ENCODE measurements at places on chromosomes 1 and 21. TPM values are rescaled to one million over a fixed set of nuclear protein-coding genes. Genes with fewer than 3 reads are reported as not detected.
A peak's percentile ranks its signal among the peaks of the same experiment; 100 is the strongest.

Gene CFH
- total RNA-seq, result 6.5 TPM

DNA sequence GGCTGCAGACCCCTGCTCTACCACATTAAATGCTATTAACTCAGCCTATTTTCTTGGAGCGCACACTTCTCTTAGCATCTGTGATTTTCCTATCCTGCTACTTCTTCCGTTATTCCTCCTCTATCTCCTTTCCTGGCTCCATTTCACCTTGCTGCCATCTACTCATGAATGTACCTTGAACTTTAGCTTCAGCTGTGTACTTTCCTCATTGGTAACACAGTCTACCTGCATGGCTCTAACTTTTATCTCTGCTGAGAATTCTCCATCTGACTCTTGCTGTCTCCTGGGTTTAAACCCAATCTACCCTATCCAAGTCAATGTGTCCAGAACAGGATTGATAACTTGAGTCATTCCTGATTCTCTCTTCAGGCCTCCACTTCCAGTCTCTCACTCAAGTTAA is 67.6 kb upstream of the MCOLN3 start:
- no peak for DNase-seq

- DNase-seq, result peak; percentile 6
Observed at GRCh38 chr21:17793246-17794123, 25.7 kb downstream of the C21orf91 start.

GRCh38 chr21:29501451-29501850 is 202.7 kb downstream of the BACH1 start:
- DNase-seq, result no peak

GRCh38 chr1:172071746-172072145 is 230.4 kb downstream of the DNM3 start:
- no peak for DNase-seq

Gene LCE1F
- not detected for total RNA-seq

- no peak for DNase-seq
Observed at GRCh38 chr1:154730986-154731489, 123.1 kb upstream of the ADAR start.

Gene MYOG
- not detected for total RNA-seq

DNA sequence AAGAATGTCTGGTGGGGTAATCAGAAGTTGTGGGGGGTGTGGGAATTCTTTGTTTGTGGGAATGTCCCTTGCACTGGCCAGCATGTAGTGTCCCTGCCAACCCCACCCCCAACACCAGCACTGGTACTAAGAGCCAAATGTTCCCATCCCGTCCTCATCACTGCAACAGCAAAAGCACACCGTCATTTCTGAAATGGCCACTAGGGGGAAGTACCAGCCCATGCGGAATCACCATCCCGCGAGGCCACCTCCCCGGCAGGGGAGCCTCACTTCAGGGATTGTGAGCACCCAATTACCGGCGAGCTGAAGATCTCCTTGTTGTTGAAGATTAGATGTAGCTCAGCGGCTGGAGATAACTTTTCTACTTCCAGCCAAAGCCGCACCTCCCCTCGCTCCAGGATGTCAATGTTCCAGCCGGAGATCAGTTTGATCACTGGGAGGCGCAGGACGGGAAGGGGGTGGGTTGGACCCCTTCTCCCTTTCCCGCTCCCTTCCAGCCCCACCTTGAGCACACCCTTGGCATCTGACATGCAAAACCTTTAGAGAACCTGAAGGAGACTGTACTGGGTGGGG is 41.0 kb downstream of the MYOM3 start:
- peak; percentile 58 for DNase-seq

DNA sequence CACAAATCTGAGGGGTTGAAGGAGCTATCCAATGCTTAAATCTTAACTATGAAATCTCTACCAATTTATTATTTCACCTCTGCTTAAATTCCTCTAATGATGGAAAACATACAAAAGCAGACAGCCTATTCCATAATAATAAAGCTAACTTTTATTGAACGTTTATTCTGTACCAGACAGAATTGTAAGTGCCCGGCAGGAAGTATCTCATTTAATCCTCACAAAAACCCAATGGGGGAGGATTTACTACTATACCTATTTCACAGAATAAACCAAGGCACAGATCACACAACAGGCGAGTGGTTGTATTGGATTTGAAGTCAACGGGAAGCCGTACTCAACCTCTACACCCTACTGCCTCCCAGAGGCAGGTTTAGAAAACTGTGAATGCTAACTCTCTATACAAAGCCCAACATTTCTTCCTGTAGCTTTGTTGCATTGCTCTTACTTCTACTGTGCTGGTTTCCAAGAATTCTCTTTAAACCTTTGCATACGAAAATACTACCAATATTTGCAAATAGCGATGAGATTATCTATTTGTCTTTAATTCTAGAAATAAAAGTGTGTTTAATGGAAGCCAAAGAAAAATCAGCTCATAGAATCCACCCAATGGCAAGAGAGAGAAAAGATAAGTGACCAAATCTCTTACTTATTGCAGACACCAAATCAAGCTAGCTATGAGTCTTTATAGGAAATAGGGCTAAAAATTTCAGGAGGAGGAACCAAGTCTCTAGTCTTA is 33.5 kb upstream of the C1orf53 start:
- DNase-seq, result peak; percentile 58

GRCh38 chr1:52403566-52404115 is 582 bp downstream of the ORC1 start:
- DNase-seq, result no peak

DNA sequence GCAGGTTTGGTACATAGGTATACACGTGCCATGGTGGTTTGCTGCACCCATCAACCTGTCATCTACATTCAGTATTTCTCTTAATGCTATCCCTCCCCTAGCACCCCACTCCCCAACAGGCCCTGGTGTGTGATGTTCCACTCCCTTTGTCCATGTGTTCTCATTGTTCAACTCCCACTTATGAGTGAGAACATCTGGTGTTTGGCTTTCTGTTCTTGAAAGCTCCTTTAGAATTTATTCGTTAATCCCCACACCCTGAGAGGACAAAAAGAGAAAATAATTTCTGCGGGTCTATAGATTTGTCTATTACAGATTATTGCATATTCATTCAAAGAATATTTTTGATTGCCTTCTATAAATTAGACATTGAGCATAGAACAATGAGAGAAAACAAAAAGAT is 455.5 kb downstream of the PLPP3 start:
- no peak for DNase-seq

- DNase-seq, result no peak
Observed at GRCh38 chr21:26534517-26534916, 38.6 kb downstream of the CYYR1 start.

DNA sequence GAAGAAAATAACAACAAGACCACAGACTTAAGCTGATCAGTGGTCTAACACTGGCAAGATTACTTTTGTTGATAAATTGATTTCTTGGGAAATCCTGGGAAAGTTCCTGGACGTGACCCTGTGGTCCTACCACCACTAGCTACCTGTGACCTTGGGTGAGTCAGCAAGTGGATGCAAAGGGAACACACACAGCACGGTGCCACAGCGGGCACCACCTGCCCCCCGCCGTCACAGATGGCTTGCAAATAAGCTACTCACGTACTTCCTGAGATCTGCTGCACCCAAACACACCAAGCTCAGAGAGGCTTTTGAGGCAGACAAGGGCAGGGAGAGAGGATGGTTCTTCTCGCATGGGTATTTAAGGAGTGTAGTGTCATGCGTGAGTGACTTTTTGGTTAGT is 12.7 kb downstream of the CFAP298 start:
- DNase-seq, result no peak

Gene PIK3R3
- 16.3 TPM for total RNA-seq

Gene ANXA9
- total RNA-seq, result not detected

Gene PTPN22
- total RNA-seq, result 0.26 TPM

GRCh38 chr1:58727364-58727763 is 27.5 kb upstream of the MYSM1 start:
- DNase-seq, result peak; percentile 62

DNA sequence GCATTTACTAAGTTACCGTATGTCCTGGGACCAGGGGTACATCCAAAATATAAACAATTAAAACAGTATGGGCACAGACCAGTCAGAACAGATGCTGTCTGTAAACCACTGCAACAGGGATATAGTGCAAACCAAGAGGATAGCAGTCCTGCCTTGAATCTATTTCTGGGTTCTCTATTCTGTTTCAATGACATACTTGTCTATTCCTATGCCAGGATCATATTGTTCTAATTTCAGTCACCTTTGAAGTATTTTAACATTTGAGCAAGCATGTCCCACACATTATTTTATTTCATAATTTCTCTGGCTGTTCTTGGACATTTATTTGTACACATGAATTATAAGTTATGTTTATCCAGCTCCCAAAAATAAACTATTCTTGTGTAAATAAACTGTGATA is 28.2 kb upstream of the SYDE2 start:
- DNase-seq, result no peak

DNA sequence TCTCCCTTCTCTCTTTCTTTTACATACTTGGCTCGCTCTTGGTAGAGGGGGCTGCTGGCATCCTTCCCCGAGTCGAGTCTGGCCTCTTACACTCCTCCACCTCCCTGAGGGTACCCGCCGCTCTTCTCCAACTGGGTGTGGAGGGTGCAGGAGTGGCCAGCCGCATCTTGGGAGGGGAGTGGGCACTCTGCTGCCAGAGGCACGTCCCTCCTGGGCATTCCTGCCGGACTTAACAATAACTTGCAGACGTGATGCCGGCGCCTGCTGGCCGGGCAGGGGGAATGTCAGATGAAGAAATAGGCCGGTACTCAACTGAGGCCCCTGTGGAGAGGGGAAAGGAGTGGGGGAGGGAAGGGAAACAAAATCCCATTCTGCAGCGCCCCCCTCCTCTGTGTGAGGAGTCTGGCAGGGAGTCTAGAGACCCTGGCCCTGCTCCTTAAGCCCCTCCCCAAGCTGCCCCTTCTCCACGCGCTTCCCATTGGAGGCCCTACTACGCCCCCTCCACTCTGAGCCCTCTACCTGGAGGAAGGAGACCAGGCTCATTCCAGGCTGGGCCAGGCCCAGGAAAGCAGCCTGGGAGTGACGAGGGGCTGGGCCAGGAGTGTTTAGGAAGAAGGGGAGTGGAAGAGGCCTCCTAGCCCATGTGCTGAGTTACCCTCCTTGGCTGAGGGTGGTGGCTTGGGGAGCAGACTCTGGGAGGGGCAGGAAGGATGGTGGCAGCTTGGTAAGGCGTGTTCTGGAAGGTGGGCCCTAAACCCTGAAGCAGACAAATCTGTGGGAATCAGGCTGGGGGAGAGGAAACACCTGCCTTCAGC is 1.8 kb downstream of the ATP2B4 start:
- peak; percentile 55 for DNase-seq

- no peak for DNase-seq
Observed at GRCh38 chr1:117892512-117892911, 36.9 kb downstream of the GDAP2 start.

GRCh38 chr21:34765619-34766018 is 96.8 kb downstream of the CLIC6 start:
- no peak for DNase-seq

GRCh38 chr1:90730243-90731022 is 13.3 kb upstream of the BARHL2 start:
- DNase-seq, result no peak

Gene CDK18
- total RNA-seq, result 0.39 TPM

GRCh38 chr1:8139383-8139782 is 113.3 kb upstream of the ERRFI1 start:
- DNase-seq, result no peak

Gene ZSWIM5
- total RNA-seq, result 3.7 TPM

Gene MMP23B
- 0.25 TPM for total RNA-seq

- peak; percentile 94 for DNase-seq
Observed at GRCh38 chr1:63731117-63732043, 42.4 kb upstream of the ROR1 start.

Gene OR2L13
- total RNA-seq, result not detected

DNA sequence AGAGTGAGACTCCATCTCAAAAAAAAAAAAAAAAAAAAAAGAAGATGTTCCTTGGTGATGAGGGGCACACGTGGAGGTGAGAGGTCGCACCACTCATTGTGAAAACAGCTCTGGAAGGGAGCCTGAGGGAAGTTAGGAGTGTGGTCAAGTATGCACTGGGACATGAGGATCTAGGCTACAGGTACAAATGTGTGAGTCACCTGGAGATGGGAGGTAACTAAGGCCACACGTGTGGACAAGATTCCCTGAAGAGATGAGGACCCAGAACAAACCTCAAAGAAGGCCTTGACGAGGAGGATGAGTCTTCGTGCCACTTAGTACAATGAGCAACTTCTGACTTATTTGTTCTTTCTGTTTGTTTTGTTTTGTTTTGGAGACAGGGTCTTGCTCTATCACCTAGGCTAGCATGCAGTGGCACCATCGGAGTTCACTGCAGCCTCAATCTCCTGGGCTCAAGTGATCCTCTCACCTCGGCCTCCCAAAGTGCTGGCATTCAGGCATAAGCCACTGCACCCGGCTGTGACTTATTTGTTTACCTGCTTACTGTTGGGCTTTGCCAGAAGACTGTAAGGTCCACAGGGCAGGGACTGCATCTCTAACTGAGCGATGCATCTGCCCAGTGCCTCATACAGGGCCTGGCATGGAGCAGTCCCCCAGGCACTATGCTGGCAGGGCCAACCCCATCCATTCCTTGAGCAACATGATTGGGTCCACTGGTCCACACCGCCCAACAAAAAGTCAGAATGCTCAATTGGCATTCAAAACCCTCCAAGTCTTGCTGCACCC is 6.4 kb downstream of the ASAP3 start:
- DNase-seq, result no peak

Gene COX20
- 10.0 TPM for total RNA-seq

Gene CCSAP
- total RNA-seq, result 3.4 TPM

Gene G0S2
- total RNA-seq, result 1.2 TPM

Gene ZBTB40
- 8.1 TPM for total RNA-seq

DNA sequence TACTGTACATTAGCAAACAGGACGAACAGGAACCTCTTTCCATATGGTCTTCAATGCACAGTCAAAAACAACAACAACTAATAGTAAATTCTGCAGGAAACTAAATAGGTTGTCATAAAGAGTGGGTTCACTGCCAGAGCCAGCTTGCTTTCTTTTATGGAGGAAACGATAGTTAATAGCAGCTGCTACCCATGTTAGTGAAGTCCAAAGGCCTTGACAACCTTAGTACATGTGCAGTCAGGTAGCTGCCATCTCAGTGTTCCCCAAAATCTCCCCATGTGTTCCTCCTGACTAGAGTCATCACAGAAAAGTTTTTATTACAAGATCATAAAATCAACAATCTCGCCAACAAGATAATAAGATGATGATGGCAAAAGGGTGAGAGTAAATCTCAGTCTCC is 16.6 kb upstream of the ADORA3 start:
- no peak for DNase-seq

GRCh38 chr1:1430114-1430982 is 5.1 kb upstream of the VWA1 start:
- DNase-seq, result peak; percentile 93

DNA sequence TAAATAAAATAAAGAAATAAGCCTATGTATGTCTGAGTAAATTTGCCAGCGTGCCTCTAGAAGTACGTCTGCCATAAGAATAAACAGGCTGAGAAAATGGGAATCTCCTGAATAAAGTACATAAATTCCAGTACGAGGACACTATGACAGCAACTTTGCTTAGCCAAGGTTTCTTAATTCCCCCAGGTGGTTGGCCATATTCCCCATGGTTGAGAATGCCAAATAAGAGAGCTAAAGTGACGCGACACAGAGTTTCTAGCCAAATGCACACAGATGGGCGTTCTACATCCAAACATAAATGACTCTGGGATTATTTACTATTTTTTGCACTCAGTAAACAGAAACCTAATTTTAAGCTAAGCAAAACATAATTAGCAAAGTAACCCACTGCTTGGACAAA is 19.5 kb downstream of the KCNH1 start:
- DNase-seq, result no peak

- DNase-seq, result no peak
Observed at GRCh38 chr1:167674156-167674555, 44.1 kb downstream of the RCSD1 start.

Gene CCDC30
- 0.26 TPM for total RNA-seq

Gene MIS18A
- 13.1 TPM for total RNA-seq

Gene HCRTR1
- total RNA-seq, result 0.77 TPM

Gene KRTAP19-1
- total RNA-seq, result not detected
